ENCODE measurements at places on chromosomes 7 and 10.
A peak's percentile ranks its signal among the peaks of the same experiment; 100 is the strongest.

DNA sequence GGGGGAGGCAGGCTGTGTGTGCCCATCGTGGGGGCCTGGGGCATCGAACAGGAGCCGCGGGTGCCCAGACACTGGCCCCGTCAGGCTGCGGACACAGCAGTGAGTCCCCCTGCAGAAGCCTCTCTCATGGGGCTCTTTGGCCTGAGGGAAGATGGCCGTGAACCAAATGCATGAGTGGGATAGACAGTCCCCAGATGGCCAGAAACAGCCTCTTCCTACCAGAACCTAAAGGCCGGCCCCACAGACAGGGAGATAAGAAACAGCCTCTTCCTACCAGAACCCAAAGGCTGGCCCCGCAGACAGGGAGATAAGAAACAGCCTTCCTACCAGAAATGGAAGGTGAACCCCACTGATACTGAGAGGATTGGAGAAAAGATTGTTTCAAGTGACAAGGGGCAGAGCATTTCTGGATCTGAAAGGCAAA lies 16.6 kb downstream of the IDI2 start:
- no peak for DNase-seq

DNA sequence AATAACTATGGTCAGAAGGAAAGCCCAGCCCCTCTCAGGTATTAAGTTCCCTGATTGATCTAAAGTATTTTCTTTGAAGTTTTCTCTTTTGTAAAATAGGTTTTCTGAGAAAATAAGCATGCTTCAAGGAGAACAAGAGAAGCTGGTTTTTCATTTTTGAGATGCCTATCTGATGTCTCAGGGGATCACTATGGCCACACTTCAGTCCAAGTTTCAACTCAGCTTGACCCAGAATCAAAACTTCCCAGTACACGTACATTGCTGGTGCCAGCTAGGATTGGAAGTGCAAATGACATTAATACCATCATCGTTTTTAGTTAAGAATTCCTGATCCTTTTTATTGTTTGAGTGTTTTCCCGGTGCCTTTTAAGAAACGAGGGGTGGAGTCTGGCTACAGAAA lies 7.2 kb downstream of the ITIH5 start:
- no peak for DNase-seq

- DNase-seq: no peak
Measured at GRCh38 chr7:24709585-24710360, 47.5 kb downstream of the GSDME start.

- DNase-seq: peak; percentile 94
Measured at GRCh38 chr7:156780724-156781455, 112.1 kb downstream of the LMBR1 start.

- DNase-seq: no peak
Measured at GRCh38 chr10:98240524-98240923, 27.5 kb downstream of the LOXL4 start.

DNA sequence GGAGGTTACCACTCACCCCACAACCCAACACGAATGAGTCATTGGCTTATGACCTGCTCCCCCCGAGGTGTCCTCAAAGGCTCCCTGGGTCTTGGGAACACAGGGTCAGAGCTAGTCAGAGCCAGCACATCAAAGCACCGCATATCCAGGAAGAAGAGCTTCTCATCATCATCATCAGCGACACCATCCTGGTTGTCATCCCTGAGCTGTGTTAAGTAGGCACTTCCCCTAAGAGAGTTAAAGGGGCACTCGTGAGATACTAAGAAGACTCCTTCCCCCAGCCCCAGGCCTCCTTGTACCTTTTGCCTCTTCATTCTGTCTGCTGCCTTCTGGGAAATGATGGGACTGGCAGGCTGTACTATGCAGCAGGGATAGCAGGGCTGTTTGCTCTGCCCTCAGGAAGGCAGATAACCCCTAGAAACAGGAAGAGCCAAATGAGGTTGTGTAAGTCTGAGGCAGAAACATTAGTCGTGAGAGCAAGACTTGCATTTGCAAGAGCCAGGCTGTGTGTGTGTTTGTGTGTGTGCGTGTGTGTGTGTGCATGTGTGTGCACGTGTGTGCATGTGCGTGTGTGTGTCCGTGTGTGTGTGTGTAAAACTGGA lies 11.1 kb upstream of the CPA1 start:
- DNase-seq: peak; percentile 90

- DNase-seq: no peak
Measured at GRCh38 chr7:53015463-53015862, 20.0 kb upstream of the POM121L12 start.

DNA sequence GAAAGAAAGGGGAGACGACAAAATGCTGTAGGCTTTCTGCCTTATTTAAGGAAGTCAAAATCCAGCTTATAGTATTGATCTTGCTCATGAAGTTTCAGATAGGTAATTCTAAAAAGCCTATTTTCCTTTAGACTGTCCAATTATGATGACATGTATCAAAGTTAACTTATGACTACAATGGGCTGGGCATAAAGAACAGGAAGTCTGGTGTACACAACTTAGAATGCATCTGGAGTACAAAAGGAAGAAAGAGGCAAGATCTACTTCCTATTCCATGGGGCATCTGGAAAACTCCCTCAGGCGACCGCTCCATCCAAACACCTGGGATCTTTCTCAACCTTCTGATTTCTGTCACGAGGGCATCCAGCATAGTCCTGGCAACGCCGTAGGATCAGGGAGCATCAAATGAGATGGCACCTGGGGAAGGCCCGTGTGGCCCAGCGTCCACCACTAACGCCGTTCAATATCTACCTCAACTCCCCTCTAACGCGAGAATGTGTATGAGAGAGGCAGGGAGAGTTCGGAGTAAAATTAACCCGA lies 512 bp downstream of the FAM24B start:
- DNase-seq: peak; percentile 18

- no peak for DNase-seq
Measured at GRCh38 chr7:16514729-16515128, 11.9 kb upstream of the LRRC72 start.

- DNase-seq: no peak
Measured at GRCh38 chr10:25102147-25102822, 72.5 kb upstream of the GPR158 start.

- no peak for DNase-seq
Measured at GRCh38 chr10:53029449-53029848, 256.9 kb upstream of the MBL2 start.

GRCh38 chr7:141072548-141073172 lies 1.2 kb upstream of the TMEM178B start:
- peak; percentile 22 for DNase-seq

Data from MV-4-11 (cell line).